Ureter (tissue), 1 donor: ENCODE measurements at places on chromosomes 7 and 10. TPM values are rescaled to one million over a fixed set of nuclear protein-coding genes. Genes with fewer than 3 reads are reported as not detected.

ACSM6 gene
- total RNA-seq = 1.8 TPM

CDH23 gene
- 79.3 TPM for total RNA-seq

SPDYE2B gene
- not detected for total RNA-seq

GPR158 gene
- total RNA-seq = 0.21 TPM

SCART1 gene
- total RNA-seq = 5.3 TPM

GRID2IP gene
- 2.6 TPM for total RNA-seq

SUN3 gene
- total RNA-seq = not detected

GGCT gene
- total RNA-seq = 38.7 TPM

RBP4 gene
- total RNA-seq = 3.3 TPM
